Chondrocyte (in vitro differentiated cells): ENCODE measurements at places on chromosomes 2 and 18. TPM values are rescaled to one million over a fixed set of nuclear protein-coding genes. Genes with fewer than 3 reads are reported as not detected.

DNA sequence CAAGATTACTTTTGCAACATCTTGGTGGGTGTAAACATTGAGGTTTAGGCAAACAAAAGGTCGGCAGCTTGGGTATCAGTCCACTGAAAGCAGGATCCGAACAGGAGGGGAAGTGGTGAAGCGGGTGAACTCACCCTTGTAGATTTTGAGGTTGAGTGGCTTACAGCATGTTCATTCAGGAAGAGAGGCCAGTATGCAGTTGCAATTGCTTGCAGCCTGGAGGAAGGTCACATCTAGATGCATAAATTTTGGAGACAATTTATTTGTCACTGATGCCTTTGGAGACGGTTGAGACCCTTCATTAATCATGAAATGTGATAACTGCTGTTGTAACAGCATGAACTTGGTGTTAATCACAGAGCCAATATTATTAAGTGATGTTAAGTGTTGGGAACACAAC lies 131.1 kb downstream of the LTBP1 start:
- DNase-seq = no peak

Gene NEB
- 1.0 to 2.2 TPM (median 2.2 TPM) in 3 replicates for total RNA-seq

Gene FAP
- 163 to 205 TPM (median 171 TPM) in 3 replicates for total RNA-seq

GRCh38 chr18:72013427-72013850 lies 530.7 kb downstream of the CBLN2 start:
- DNase-seq = no peak

DNA sequence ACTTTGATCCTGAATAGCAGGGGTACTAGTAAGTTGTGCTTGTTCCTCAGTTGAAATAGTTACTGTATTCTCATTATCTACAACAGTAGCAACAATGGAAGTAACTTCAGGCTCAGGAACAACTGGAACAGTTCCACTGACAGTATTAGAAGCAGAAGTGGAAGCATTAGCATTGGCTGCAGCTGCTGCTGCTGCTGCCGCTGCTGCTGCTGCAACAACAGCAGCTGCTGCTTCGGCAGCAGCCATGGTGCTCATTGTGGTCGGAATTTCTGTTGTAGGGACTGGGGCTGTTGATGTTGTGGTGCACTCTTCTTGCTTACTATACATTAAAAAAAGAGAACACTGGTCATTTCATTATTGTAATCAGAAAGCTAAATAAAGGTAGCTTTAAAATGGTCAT lies 40.8 kb downstream of the PRPF40A start:
- no peak for DNase-seq

- DNase-seq = no peak
Measured at GRCh38 chr2:113240915-113241911, 37.5 kb downstream of the PAX8 start.

DNA sequence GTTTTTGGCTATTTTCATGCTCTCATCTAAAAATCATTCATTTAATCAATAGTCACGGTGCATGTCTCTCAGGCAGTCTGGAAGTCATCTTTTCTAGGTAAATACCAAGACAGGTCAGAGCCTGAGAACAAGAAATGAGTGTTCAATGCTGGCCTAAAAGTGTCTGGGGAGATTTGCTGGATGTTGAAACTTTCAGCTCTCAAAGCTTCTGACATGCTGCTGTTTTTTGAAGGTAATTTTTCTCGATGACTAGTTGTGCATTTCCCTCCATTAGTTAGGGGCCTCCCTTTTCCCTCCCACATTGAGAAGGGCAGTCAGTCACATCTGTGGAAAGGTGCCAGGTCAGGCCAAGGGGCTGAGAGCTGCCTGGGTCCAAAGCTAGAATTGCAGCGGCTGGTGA lies 115.6 kb downstream of the LPIN1 start:
- no peak for DNase-seq

DNA sequence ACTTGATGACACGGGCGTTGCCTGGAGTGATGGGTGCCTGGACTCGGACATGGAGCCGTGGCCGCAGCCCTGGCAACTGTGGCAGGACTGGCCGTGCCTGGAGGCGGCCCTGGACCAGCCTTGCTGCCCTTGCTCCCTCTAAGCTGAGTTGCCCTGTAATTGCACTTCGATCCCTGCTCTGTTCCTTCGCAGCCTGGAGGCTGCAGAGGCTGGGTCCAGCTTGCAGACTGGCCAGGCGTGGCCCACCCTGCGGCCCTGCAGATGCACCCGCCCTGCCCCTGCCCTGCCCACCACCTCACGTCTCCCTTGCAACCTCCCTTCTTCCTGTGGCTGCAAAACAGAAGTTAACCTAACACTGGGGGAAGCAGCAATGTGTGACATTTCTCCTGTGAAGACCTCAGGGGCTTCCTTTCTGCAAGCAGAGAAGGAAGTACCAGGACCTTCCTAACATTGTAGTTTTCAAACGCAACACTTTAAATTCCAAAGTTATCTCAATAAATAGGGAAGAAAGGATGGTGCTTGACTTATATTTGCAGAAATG lies 174.6 kb upstream of the TPO start:
- no peak for DNase-seq
